ENCODE measurements at places on chromosomes 5 and 9. TPM values are rescaled to one million over a fixed set of nuclear protein-coding genes. Genes with fewer than 3 reads are reported as not detected.

The SLIT3 gene
- total RNA-seq: 7.3 TPM

The DBH gene
- total RNA-seq: not detected

The LURAP1L gene
- 1.3 TPM for total RNA-seq

The PRUNE2 gene
- 0.05 TPM for total RNA-seq

The SLC25A2 gene
- total RNA-seq: 0.24 TPM

The ABCA1 gene
- 16.5 TPM for total RNA-seq

The CLTA gene
- 272 TPM for total RNA-seq

The CTSV gene
- total RNA-seq: 0.27 TPM

The POLR1E gene
- 37.6 TPM for total RNA-seq

The PCDHGC5 gene
- 2.6 TPM for total RNA-seq

The SLC1A1 gene
- total RNA-seq: 1.0 TPM

The ADRA1B gene
- total RNA-seq: 0.43 TPM

The HEMGN gene
- not detected for total RNA-seq

The PCDHB1 gene
- not detected for total RNA-seq

The RASEF gene
- total RNA-seq: not detected

The BTNL9 gene
- total RNA-seq: not detected

The CATSPER3 gene
- 0.25 TPM for total RNA-seq

The SLC31A2 gene
- 11.3 TPM for total RNA-seq

The ERCC6L2 gene
- total RNA-seq: 29.4 TPM

The HMMR gene
- 37.0 TPM for total RNA-seq

The RMRP gene
- 30,158 TPM for total RNA-seq

The FSD1L gene
- total RNA-seq: 2.6 TPM

The ADAMTSL1 gene
- 45.4 TPM for total RNA-seq

The NMUR2 gene
- not detected for total RNA-seq

The DAPK1 gene
- total RNA-seq: 0.23 TPM

The ZCCHC7 gene
- total RNA-seq: 18.3 TPM

The MYOT gene
- total RNA-seq: not detected

The SH3PXD2B gene
- 11.7 TPM for total RNA-seq

The COX7C gene
- total RNA-seq: 356 TPM

The NSUN2 gene
- total RNA-seq: 57.9 TPM

The WWC1 gene
- total RNA-seq: 7.6 TPM

The SPINK5 gene
- not detected for total RNA-seq

The ZNF484 gene
- 5.7 TPM for total RNA-seq

The PCDHA1 gene
- total RNA-seq: 0.14 TPM

The NDOR1 gene
- 13.3 TPM for total RNA-seq

The ZCCHC10 gene
- total RNA-seq: 16.6 TPM

The PCDHAC1 gene
- not detected for total RNA-seq

The FOXI1 gene
- total RNA-seq: not detected
